ENCODE measurements at places on chromosomes 1 and 21.

DNA sequence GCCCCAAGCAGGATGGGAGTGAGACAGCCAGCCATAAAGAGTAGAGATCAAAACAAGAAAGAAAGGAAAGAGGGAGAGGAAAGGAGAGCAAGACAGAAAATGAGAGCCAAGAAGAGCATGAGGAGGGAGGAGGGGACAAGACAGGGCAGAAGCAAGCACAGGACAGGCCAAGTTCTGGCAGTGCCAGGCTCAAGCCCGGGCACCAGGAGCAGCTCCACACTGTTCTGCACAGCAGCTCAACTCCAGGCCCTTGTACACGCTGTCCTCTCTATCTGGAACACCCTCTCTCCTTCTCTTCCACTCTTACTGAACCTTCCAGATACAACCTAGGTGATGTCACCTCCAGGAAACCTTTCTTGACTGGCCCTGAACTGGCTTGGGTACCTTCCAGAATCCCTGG lies 11.7 kb downstream of the IFFO2 start:
- no peak for DNase-seq

DNA sequence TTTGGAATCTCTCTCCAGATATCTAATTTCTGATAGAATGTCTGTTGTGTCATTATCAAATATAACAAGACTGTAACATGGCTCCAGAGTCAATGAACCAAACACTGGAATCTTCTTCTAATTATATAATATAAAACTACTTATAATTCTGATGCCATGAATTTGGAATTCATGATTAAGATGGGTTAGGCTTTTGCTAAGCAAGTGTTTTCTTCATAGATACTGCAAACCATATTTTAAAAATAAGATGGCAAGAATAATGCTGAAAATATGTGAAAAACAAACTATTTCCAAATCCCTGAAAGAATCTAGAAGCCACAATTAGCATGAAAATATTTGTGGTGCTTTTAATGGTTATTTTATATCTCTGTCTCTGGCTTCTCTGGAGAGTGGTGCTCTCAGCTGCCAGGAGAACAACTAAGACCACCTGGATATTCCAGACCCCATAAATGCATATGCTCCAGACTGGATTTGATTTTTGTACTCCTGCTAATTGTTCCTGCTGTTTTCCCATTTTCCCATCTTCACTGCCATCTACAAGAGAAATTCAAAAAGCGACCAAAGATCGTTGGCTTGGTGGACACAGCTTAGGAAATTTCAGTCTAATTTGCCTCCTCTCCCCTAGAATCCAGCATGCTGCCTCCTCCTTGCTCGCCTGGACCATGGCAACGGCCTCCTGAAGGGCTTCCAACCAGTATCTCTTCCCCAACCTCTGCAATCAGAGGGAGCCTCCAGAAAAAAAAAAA lies 418.9 kb downstream of the SETD4 start:
- DNase-seq = no peak

- no peak for DNase-seq
Observed at GRCh38 chr1:212612041-212612961, 3.7 kb downstream of the ATF3 start.

GRCh38 chr1:8660411-8660828 lies 157.0 kb downstream of the RERE start:
- DNase-seq = peak; percentile 71

DNA sequence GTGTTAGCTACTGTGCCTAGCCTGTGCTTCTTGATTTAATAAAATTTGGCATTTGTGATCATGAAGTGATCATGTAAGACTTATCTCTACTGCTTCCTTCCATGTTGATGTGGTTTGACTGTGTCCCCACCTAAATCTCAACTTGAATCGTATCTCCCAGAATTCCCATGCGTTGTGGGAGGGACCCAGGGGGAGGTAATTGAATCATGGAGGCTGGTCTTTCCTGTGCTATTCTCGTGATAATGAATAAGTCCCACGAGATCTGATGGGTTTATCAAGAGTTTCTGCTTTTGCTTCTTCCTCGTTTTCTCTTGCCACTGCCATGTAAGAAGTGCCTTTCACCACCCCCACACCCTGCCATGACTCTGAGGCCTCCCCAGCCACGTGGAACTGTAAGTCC lies at the start of gene OVAAL:
TSS of gene OVAAL (plus strand) at position 301 of the 400 bp plus-strand sequence.
- no peak for DNase-seq

- no peak for DNase-seq
Observed at GRCh38 chr1:51442198-51442597, 76.9 kb downstream of the EPS15 start.

- no peak for DNase-seq
Observed at GRCh38 chr1:35580949-35581388, 7.9 kb downstream of the TFAP2E start.

DNA sequence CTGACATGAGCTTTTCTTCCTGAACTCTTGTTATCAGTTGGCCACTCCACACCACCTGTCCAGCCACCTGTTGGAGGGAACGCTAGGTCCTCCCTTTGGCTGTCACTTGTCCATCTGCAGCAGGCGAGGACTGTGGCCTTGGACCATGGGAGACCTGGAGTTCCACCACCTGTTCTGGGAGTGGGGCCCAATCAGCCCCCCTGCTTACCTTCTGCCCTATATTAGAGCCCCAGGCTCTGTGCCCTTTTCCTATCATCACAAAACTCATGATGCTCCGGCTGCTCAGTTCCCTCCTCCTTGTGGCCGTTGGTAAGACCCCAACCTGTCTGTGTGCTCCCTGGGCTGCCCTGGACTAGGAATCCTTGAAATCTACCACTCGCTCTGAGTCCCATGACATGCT lies at the start of gene CELA3A:
TSS of gene CELA3A (plus strand) at position 249 of the 400 bp plus-strand sequence. CDS start at position 267, 18 bp downstream.
- no peak for DNase-seq

DNA sequence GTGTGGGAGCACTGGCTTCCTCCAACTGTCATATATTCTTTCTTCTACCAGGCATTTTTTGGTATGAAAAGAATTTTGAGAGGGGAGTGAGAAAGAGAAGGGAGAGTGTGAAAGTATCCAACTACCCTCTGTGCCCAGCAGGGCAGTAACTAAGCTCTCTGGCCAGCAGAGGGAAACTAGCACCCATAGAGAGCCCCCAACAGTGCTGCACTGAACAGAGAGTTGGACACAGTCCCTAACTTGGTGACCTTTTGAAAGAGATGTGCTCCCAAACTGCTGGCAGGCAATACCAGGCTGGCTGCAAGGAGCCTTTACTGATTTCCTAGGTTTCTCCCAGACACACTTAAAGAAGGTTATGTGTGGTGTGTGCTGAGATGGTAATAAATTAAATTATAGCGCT lies 118.8 kb upstream of the PBX1 start:
- DNase-seq = peak; percentile 5

GRCh38 chr1:204307334-204307883 lies 52.3 kb downstream of the PLEKHA6 start:
- DNase-seq = peak; percentile 40

DNA sequence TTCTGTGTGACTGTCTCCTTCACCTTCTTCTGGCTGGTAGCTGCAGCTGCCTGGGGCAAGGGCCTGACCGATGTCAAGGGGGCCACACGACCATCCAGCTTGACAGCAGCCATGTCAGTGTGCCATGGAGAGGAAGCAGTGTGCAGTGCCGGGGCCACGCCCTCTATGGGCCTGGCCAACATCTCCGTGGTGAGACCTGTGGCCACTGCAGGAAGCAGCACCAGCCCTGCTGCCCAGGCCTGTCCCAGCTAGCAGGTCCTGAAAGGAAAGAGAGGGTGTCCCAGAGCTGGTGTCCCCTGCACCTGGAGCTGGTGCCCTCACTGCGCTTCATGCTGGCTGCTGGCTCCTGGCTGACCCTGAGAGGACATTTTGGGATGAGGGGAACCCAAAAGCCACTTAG lies 5.9 kb upstream of the ATXN7L2 start:
- DNase-seq = no peak

DNA sequence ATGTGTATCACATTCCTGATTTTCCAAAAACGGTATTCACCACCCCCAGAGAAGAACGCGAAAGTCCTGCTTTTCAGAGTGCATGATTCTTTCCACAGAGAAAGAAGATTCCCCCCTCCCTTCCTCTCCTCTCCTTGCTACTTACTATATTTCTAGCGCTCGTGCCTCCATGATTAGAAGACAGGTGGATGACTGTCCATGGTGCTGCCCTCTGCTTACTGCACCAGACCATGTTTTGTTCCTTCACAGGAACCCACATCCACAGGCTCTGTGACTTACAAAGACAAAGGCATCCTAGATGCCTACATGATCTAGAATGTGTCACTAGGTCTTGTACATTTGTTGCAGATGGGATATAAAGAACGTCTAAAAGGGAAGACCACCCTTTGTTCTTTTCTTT lies 49.1 kb upstream of the ZNF648 start:
- DNase-seq = no peak

- no peak for DNase-seq
Observed at GRCh38 chr1:248818505-248819374, 7.0 kb downstream of the SH3BP5L start.

GRCh38 chr21:39874759-39875158 lies 7.5 kb downstream of the PCP4 start:
- DNase-seq = no peak

DNA sequence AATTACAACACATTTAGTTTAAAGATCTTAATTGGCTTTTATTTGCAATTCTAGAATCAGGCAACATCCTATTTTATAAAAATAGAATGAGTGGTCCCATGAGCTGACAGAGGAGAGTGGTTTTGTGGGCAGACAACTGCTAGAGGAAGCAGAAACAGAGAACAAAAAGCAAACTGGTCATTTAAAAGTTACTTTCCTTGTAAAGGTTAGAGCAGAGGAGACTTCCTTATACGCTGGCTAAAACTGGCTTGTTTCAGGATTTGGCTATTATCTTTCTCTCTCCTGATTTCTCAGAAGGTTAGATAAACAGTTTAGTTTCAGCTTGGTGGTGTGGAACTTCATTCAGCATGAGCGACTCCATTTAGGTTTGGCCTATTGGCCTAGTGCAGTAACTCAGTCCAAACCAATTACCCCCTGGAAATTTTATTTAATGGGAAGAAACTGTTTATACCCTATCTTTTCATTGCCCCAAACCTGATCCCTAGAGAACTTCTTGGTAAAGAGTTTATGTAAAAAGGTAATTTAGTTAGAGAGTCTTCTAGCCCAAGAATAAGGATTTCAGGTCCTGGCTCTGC lies 32.2 kb upstream of the IL20 start:
- peak; percentile 14 for DNase-seq

DNA sequence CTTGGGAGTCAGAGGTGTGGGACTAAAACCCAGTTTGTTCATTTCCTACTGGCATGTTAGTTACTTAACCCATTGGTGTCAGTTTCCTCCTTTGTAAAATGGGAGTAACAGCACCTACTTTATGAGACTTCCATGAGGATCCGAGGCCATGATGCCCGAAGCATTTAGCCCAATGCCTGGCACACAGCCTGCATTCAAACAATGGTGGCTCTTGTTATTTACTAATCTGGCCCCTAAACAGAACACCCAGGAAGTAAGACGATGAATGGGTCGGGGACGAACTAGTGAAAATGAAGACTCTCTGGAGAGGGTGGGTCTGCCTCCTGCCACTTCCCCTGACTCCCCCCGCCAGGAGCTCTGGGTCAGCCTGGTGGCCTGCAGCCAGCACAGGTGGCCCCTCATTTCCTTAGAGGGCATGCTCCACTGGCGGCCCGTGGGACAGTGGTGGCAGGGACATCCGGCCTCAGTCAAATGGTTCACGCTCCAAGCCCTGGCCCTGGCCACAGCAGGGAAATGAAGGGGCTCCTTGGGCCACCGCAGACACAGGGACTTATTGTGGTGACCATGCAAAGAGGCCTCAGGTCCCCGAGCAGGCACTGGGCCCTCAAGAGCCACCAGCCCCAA lies 9.5 kb upstream of the TAS1R2 start:
- peak; percentile 23 for DNase-seq

DNA sequence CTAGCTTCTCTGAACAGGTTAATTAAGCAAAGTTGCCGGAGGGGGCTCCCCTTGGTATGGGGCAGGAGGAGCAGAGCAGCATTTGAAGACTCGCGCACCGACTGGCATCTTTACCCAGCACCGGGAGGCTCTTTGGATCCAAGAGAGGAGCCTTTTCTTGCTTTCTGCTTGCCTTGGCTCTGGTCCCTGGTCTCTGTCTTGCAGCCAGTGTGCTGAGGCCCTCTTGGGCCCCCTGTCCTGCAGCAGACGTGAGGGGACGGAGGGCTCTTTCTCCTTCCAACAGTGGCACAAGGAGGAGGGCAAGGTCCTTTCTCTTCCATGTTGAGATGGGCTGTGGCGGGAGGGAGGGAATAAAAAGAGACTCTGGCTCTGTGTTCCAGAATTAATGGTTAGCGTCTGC lies 45.6 kb downstream of the ZBTB18 start:
- no peak for DNase-seq

- DNase-seq = no peak
Observed at GRCh38 chr21:15212206-15212605, 147.4 kb upstream of the NRIP1 start.

DNA sequence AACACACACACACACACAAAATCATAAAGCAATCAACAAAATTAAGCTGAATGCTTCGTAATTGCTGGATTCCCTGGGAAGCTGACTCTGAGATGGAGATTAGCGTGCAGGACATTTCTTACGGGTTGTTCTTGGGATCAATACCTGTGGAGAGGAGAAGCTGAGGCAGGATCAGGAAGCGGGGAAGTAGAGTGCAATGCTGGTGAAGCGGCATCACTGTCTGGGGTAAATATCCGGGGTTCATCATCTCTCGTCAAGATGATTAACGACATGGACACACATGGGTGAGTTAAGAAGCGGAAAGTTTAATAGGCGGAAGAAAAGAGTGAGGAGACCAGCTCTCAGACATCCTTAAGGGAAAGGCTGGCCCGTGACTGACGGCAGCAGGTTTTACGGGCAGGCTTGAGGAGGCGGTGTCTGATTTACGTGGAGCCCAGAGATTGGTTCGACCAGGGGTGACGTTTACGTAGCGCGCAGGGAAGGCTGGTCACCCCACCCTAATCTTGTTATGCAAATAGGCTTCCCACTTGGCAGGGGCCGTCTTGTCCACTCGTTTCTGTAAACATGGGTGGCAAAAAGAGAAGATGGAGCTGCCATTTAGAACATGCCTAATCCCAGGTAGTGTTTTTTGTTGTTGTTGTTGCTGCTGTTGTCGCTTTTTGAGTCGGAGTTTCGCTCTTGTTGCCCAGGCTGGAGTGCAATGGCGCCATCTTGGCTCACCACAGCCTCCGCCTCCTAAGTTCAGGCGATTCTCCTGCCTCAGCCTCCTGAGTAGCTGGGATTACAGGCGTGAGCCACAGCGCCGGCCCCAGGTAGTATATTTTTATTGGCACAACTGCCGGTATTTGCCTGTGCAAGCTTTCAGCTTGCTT lies 135.6 kb upstream of the KCNJ15 start:
- DNase-seq = no peak

GRCh38 chr1:44609412-44609767 lies 64.9 kb downstream of the TMEM53 start:
- no peak for DNase-seq

DNA sequence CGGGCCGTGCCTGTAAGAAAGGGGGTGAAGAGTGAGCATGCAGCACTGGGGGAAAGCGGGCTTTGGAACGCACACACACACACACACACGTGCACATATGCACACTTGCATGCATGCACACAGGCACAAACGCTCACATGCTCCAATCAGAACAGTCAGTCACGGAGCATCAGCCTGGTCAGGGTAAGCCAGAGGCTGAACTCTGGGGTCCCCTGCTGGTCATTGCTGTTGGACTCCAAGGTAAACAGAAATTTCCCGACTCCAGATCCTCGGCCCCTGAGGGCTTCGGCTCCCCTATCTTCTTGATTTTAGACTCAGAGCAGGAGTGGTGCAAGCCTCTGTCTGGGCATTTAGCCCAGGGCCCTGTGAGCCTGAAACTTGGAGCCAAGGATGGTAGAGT lies 54.2 kb downstream of the SYT2 start:
- no peak for DNase-seq
